Fibroblast of villous mesenchyme (primary cell): ENCODE measurements at places on chromosomes 2 and 18. TPM values are rescaled to one million over a fixed set of nuclear protein-coding genes. Genes with fewer than 3 reads are reported as not detected.

WBP1 gene
- total RNA-seq: 45.4 and 50.5 TPM in 2 replicates

DNA sequence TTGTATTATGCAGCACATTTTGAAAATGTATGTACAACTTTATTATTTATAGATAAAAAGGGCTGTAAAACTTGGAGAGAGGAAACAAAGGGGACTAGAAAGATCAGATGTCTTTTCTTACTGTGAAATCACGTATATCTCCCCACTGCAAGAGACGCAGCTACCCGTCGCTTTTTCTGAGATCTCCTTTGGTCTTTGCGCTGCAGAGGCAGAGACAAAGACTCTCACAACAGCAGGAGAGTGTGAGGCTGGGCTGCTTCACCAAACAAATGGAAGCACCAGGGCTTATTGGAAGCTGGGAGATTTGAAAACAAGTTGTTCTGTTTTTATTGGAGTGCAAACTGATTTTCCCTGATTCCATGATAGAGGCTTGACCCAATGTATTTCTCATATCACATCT lies 129.0 kb upstream of the PARD3B start:
- no peak for DNase-seq

DNA sequence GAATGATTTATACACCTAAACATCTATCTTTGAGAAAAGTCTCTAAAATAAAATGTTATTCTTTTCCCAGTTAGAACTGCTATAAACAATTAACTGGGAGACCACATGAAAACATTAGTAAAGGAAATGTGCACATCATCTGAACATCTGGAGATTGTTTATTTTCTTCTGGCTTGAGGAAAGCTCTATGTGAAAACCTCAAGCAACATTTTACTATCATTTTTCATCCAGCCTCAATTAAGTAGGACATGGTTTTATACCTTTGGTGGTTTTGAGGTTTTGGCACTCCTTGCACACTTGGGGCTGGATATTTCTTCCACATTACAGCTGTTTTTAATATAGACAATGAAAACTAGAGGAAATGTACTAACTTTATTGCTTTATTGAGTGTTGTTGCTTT lies 609.5 kb upstream of the SLC8A1 start:
- peak; percentile 47 for DNase-seq

DNA sequence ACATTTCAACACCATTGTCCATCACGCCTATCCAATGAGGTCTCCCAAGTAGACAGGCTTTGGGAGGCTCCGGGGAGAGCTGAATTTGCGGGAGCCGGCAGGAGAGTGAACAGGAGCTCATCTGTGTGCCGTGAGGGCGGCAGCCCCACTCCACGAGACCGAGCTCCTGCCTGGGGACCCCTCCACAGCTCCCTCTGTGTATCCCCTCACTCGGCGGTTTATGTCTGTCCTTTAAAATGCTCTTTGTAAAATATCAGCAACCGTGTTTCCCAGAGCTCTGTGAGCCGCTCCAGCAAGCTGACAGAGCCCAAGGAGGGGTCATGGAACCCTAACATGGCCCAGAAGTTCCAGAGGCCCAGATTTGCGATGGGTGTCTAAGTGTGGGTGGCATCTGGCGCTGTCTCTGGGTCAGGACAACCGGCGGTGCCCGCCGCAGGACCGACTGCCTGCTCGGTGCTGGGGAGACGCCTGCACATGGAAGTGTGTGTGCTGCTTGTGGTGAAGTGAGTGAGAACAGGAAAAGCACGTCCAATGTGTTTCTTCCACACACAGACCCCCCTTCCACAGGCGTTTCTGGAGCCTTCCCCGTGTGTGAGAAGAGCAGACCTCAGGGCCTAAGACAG lies 34.8 kb downstream of the SLC66A2 start:
- DNase-seq: no peak

GRCh38 chr2:202133909-202134265 lies 60.8 kb downstream of the KIAA2012 start:
- DNase-seq: peak; percentile 34

DNA sequence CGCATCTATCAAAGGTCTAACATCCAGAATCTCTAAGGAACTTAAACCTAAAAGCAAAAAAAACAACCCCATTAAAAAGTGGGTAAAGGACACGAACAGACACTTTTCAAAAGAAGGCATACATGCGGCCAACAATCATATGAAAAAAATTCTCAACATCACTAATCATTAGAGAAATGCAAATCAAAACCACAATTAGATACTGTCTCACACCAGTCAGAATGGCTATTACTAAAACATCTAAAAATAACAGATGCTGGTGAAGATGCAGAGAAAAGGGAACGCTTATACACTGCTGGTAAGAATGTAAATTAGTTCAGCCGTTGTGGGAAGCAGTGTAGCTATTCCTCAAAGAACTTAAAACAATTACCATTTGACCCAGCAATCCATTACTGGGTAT lies 38.0 kb downstream of the PPP3R1 start:
- DNase-seq: no peak

- no peak for DNase-seq
Measured at GRCh38 chr2:143463719-143464118, 334.5 kb downstream of the ARHGAP15 start.

- peak; percentile 86 for DNase-seq
Measured at GRCh38 chr2:109242654-109243331, 113.8 kb downstream of the SH3RF3 start.
